ENCODE measurements at places on chromosomes 4 and X.

DNA sequence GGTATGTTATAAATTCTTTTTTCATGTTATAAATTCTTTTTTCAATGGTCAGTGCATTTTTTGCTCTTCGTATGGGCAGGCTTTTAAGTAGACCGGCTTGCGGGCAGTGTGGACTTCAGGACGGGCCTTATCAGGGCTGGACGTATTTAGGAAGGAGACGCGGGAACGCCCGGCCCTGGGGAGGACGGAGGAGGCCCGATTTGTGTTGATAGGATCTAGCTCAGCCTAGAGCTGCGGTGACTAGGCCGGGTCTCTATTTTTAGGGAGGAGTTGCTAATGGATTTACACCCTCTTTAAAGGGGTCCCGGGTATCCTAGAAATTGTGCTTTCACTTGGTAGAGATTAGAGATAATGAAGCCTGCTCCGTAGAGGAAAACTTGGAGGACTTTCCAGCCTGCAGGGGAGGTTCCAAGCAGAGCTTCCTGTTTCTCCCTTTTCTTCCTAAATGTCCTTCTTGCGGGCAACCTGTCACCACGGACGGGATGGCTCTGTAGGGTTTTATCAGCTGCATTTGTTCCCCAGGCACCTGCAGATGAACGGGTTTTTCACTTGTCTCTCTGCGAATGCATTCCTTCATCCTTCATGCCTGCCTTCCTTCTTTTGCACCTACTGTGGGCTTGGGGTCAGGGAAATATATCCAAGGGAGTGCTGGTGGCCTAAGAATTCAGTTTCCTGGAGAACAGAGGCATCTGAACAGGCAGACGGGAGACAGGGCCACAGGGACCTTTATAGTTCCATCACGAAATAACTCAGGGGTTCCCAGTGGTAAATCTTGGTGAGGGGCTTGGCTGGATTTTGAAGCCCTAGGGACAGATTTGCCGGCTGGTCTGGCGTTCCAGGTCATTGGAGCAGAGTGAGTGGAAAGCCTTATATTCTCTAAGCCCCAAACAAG is 1.4 kb downstream of the CD99 start:
- DNase-seq, result no peak

DNA sequence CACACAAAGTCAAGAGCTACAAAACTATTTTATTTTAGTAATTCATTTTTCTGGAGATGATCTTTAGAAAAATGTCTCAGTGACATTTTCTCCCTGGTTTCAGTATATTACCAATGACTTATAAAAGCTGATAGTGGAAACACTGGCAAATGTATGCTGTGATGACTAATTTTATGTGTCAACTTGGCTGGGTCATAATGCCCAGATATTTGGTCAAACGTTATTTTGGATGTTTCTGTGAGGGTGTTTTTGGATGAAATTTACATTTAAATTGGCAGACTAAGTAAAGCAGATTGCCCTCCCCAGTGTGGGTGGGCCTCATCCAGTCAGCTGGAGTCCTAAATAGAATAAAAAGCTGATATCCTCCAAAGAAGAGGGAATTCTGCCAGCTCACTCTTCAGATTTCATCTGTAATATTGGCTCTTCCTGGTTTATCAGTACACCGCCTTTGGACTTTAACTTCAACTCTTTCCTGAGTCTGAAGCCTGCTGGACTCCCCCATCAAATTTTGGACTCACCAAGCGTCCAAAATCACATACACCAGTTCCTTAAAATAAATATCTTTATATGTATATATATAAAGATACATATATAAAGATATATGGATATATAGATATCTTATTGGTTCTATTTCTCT is 31.2 kb upstream of the RAB40A start:
- DNase-seq, result no peak

GRCh38 chr4:120158046-120158445 is 91.4 kb upstream of the MAD2L1 start:
- no peak for DNase-seq

DNA sequence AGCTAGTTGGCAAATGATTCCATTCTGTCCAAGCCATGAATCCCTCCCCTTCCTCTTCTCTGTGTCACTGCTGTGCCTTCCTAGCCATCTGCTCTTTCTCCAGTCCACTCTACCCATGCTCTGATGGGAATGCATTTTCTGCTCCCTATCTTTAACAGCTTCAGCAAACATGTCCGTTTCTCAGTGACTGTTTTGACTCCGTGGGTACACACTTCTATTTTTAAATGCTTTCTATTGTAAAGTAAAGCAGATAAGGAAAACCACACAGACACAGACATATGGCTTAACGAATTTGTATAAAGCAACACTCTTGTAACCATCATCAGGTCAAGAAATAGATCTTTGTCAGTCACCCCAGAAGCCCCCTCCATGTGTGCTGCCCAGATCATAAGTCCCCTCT is 72.4 kb upstream of the KLHL13 start:
- DNase-seq, result no peak

- peak; percentile 66 for DNase-seq
These were observed 7.8 kb upstream of the AKAP14 start for GRCh38 chrX:119887721-119888425.

GRCh38 chrX:129773649-129774458 is 5.9 kb upstream of the SASH3 start:
- DNase-seq, result peak; percentile 48

DNA sequence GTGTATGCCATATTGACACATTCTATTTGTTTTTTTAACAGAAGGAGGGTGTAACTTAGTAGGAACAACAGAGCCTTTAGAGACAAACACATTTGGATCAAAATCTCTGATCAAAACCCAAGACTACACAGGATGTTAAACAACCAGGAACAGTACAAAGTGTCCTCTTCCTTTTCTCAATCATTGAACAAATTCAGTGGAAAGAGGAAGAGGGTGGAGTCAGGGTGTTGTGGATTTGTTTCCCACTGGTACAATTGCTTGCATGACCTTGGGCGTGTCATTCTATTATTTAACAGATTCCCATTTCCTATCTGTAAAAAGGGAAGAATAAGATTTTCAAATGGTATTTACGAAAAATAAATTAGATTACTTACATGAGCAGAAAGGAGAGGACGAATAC is 1162.8 kb upstream of the PRKX start:
- no peak for DNase-seq

DNA sequence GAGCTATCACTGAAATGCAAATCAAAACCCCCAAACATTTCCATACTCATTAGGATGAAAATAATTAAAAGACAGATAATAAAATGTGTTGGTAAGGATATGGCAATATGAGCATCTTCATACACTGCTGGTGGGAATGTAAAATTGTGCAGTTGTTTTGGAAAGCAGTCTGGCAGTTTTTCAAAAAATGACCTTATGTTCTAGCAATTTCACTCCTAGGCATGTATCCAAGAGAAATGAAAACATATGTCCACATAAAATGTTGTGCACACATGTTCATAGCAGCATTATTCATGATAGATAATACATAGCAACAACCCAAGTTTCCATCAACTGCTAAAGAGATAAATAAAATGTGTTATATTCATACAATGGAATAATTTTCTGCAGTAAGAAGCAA is 14.8 kb upstream of the GPRASP2 start:
- DNase-seq, result no peak

GRCh38 chrX:109959356-109959871 is 43.5 kb upstream of the TMEM164 start:
- DNase-seq, result no peak

GRCh38 chrX:138748480-138748879 is 37.0 kb upstream of the FGF13 start:
- no peak for DNase-seq

DNA sequence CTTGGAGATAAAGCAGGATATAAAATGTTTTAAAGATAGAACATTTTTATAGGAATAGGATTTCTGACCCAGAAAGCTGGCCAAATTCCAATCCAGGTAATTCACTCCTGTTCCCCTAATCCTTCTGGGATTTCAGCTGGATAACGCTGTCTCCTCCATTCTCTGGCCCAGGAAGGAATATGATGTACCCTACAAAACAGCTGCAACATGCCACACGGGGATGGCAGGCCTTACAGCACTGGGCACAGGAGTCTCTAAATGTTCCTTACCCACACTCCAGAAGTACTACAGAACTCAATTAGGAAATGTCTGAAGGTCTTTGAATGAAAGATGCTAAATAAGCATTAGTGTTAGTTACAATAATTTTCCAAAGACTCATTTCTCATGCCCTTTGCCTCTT is 15.8 kb downstream of the CAMK2D start:
- no peak for DNase-seq

DNA sequence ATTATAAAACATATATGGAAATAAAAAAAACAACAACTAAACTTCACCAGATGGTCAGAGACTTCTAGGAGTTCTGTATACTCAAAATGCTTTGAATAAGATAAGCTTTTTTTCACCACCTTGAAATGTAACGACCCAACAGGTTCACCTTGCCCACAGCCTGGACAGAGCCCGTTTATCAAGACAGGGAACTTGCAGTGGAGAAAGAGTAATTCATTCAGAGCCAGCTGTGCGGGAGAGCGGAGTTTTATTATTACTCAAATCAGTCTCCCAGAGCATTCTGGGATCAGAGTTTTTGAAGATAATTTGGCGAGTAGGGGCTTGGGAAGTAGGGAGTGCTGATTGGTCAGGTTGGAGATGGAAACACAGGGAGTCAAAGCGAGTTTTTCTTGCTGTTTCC is 38.5 kb downstream of the AGA start:
- DNase-seq, result no peak

GRCh38 chr4:126047114-126047513 is 732.4 kb downstream of the FAT4 start:
- no peak for DNase-seq

- no peak for DNase-seq
These were observed 464.1 kb upstream of the TRAM1L1 start for GRCh38 chr4:117549524-117549923.

DNA sequence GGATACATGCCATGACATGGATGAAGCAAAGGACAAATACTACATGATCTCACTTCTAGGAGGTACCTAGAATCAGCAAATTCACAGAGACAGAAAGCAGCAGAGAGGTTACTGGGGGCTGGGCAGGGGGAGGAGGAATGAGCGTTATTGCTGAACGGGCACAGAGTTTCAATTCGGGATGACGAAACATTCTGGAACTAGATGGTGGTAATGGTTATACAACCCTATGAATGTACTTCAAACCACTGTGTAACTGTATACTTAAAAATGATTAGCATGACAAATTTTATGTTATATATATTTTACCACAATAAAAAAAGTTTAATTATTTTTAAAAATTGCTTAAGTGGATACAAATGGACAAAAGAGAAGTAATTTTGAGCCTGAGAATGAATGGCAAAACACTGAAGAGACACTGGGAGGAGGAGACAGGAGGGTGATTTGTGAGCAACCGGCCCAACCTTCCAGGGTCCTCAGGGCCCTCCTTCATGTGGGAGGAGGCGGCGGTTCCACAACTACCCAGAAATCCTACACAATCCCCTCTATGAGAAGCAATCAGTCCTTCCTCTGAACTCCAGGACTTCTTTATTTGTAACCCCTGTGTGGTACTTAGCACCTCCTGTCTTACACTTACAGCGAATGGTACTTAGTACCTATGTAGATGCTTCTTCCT is 14.1 kb downstream of the ACSL1 start:
- DNase-seq, result no peak

Measured in CD4-positive, alpha-beta T cell treated with Interleukin-17A for 1 hour (primary cell).